ENCODE measurements at places on chromosomes 7 and 10. TPM values are rescaled to one million over a fixed set of nuclear protein-coding genes. Genes with fewer than 3 reads are reported as not detected.

The MKLN1 gene
- total RNA-seq, result 26.7 TPM

The RBP4 gene
- total RNA-seq, result not detected

The FAM24B gene
- 6.8 TPM for total RNA-seq

The MSMB gene
- total RNA-seq, result not detected

The PRRT4 gene
- under 0.01 TPM for total RNA-seq

The SYT15 gene
- total RNA-seq, result under 0.01 TPM

The FAM237B gene
- not detected for total RNA-seq

The ITPRID1 gene
- total RNA-seq, result not detected

The GPR37 gene
- total RNA-seq, result 20.6 TPM

The CYP2C19 gene
- total RNA-seq, result not detected

The EN2 gene
- not detected for total RNA-seq

The LIPK gene
- not detected for total RNA-seq

The XRCC2 gene
- under 0.01 TPM for total RNA-seq

DNA sequence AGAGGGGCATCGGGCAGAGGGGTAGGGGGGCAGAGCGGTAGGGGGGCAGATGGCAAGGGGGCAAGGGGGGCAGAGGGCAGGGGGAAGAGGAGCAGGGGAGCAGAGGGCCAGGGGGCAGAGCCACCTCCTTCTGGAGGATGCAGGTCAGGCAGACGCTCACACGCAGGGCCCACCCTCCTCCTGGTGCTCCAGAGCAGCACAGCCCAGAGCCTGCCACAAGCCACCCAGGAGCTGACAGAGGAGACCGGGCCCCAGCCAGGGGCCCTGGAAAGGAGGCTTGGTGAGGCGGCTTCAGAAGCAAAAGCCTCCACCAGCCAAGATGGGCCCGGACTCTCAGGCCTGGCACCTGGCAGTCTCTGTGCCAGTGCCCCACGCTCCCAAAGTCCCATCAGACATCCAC is 13.1 kb downstream of the MAD1L1 start:
- DNase-seq, result no peak

GRCh38 chr7:75937958-75938786 is 23.2 kb downstream of the POR start:
- peak; percentile 97 for DNase-seq

DNA sequence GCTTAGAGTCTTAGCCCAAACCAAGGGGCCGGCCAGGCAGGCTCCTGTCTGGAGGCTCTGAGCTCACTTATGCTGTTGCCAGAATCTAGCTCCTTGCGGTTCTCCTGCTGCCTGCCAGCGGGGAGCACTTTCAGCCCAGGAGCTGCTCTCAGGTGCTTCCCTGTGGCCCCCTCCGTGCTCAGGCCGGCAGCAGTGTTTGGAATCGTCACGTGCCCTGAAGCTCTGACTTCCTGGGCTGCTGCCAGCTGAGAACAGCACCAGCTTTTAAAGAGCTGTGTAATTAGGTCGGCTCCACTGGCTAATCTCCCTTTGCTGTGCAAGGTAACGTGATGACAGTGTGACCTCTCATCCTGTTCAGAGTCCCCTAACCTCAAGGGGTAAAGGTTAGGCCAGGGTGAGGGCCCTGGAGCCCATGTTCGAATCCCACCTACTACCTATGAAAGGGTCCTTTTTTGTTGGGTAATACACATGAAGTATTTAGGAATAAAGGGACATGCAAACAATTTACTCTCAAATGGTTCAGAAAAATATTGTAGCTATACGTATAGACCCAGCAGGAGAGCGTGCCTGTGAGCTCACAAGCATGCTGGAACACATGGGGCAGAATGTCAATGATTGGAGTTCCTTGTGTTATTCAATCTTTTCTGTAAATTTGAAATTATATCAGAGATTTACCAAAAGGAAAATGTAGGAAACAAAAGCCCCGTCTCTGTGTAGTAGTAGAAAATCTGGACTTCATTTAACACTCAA is 16.6 kb downstream of the ZNF862 start:
- DNase-seq, result peak; percentile 51

GRCh38 chr7:11604505-11604904 is 227.5 kb downstream of the THSD7A start:
- no peak for DNase-seq

DNA sequence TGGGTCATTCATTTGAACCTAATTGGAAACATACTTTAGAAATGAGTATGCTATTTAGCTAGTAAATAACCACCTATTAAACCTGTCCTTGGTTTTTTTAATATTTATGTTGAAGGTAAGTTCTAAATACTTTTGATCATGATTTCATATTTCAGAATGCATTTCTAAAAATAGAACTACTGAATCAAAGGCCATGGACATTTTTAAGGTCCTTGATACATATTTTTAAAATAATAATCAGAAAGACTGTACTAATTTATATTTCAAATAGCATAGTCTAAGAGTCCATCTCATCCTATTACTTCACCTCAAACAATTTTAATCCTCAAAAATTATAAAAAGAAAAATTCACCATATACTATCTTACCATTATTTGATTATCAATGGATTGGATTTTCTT is 102.1 kb upstream of the AKR1E2 start:
- DNase-seq, result no peak

DNA sequence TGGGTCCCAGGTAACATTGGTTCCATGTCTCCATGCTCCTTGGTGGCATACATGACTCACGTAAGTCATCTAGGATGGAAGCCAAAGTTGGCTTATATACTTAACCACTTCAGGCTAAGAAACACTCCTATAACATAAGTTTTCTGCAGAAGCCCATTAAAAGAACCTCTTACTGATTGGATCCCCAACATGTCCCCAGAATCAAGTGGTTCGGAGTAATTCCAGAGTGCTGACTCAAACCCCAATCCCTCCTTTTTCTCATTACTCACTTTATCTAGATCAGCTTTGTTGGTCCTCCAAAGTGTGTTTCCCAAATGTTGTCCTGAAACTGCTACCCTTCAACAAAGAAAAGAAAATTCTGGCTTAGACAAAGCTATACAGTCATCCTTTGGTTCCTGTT is 10.1 kb upstream of the ATOH7 start:
- DNase-seq, result no peak

GRCh38 chr10:98235846-98236245 is 32.1 kb downstream of the LOXL4 start:
- DNase-seq, result no peak

GRCh38 chr7:118590107-118590506 is 365.6 kb downstream of the ANKRD7 start:
- no peak for DNase-seq

- DNase-seq, result no peak
Observed at GRCh38 chr7:103866919-103867318, 122.5 kb downstream of the RELN start.

- DNase-seq, result peak; percentile 66
Observed at GRCh38 chr10:91551856-91552255, 81.0 kb downstream of the PPP1R3C start.

- DNase-seq, result no peak
Observed at GRCh38 chr7:20541608-20542349, 73.7 kb upstream of the ABCB5 start.

DNA sequence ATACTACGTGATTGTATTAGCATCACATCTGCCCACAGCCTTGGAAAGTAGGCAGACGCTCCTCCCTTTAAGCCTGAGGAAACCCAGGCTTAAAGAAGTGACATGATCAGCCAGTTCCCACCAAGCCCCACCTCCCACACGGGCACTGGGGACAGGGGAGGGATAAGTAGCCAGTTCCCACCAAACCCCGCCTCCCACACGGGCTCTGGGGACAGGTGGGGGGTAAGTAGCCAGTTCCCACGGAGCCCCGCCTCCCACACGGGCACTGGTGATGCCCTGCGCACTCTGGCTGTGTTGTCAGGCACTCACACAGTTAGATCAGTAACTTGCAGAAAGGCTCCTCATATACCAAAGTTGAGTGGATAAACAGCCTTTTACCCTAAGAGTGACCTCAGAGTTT is 606.8 kb downstream of the PTPRN2 start:
- no peak for DNase-seq

DNA sequence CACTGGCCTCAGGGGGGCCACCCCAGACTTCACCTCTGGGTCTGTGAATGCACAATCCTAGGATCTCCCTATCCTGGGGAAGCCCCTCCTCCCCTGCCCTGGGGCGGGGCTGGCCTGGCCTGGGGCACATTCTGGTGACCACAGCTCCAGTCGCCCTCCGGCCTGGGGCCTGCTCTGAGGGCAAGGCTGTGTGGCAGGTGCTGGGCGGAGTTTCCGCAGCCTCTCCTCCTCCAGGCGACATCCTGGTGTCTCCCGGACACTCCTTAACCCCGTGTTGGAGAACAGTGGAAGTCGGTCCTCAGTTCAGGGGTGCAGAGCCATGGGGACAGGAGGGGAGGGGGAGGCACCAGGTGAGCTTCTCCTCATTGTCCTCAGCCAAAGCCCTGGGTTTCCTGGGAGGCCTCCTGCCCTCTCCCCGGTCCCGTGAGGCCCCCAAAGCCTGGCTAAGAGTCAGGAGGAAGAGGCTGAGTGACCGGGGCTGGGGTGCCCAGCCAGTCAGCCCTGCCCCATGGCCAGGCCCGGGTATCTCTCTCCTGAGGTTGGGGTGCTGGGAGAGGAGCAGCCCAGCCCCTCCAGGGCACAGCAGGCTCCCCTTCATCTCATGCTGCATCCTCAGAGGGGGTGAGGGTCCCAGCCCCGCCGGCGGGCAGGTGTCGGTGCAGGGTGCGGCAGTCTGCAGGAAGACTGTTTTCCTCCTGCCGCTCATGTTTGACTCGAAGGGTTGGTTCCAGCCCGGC is 22.6 kb downstream of the UNCX start:
- DNase-seq, result no peak

- peak; percentile 80 for DNase-seq
Observed at GRCh38 chr10:61900829-61901792, at the start of gene ARID5B. TSS of gene ARID5B (plus strand) at chr10:61901699. CDS start at chr10:61901710, 11 bp downstream.

DNA sequence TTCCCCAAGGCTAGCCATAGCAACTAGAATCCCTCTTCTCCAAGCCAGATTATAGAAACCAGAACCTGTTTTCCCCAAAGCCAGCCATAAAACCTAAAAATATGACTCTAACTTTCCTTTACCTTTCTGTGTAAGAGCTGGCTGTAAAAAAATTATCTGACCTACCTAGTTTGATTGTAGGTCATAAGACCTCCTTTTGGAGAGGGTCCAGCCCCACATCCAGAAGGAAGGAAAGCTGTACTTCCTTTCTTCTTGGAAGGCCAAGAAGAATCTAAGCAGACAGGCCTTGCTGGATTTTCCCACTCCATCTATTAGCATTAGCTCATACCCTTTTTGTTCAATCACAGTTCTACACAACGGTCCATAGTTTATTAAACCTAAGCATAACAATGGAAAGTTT is 1006.3 kb downstream of the SORCS3 start:
- no peak for DNase-seq

- no peak for DNase-seq
Observed at GRCh38 chr7:102811942-102812678, 63.3 kb downstream of the FAM185A start.

- peak; percentile 94 for DNase-seq
Observed at GRCh38 chr7:66267249-66267648, 62.1 kb downstream of the TPST1 start.

- DNase-seq, result no peak
Observed at GRCh38 chr10:29326886-29327745, 38.2 kb downstream of the LYZL1 start.

DNA sequence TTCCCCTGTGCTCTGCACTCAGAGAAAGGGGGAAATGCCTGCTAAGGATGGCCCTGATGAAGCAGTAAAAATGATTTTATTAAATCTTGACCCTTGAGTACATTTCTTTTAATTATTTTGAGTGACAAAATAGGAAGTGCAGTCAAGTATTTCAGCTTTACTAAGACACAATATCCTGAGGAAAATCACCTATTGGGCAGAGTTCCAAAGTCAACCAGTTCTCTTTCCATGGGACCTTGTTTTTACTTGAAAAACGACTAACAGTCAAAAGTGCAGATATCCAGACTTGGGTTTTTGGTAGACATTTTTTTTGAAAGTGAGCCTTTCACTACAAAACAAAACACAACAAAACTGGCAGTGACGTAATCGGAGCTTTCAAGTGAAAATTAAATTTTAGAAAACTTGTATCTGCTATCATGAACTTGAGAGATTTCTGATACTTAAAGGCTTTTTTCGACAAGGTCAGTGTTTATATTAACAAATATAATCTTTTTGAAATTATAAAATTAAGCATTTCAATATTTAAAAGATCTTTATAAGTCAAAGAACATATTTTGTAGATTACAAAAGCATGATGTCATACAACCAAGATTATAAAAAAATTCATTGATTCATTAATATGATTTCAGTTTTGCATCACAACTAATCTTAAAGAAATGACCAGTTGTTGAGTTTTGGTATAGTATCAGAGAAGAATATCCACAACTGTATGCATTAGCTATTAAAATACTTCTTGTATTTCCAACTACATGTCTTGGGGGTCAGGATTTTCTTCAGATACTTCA is 513.8 kb upstream of the AKR1E2 start:
- DNase-seq, result no peak

GRCh38 chr10:122707535-122707934 is 7.9 kb upstream of the C10orf120 start:
- DNase-seq, result no peak

GRCh38 chr10:18229826-18230225 is 89.6 kb downstream of the CACNB2 start:
- DNase-seq, result peak; percentile 74

GRCh38 chr7:158549616-158550393 is 37.8 kb downstream of the PTPRN2 start:
- DNase-seq, result no peak

DNA sequence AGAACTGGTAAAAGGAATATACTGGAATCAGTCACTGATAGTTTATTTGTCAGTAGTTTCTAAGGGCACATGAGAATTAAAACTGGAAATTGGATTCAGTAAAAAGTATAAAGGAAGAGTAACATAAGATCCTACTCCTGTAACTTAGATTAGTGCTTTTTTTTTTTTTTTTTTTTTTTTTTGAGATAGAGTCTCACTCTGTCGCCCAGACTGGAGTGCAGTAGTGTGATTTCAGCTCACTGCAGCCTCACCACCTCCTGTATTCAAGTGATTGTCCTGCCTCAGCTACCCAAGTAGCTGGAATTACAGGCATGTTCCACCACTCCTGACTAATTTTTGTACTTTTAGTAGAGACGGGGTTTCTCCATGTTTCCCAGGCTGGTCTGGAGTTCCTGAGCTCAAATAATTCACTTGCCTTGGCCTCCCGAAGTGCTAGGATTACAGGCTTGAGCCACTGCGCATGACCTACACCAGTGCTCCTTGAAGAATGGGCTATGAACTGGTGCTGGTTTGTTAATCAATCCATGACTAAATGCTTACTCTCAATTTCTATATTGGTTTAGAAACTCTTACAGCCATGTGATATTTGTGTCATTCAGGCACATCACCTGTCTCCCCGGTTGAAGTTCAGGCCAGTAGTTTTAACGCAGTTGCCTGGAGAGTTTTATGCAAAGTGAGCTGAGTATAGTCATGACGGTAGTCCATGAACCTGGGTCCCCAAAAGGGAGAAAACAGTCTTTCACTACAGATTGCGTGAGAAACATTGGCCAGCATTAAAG is 65.0 kb downstream of the ZEB1 start:
- no peak for DNase-seq

- DNase-seq, result no peak
Observed at GRCh38 chr10:34859170-34859569, 44.1 kb upstream of the PARD3 start.

GRCh38 chr7:100679927-100680575 is 6.5 kb downstream of the GNB2 start:
- no peak for DNase-seq
